ENCODE measurements at places on chromosomes 3 and 15. TPM values are rescaled to one million over a fixed set of nuclear protein-coding genes. Genes with fewer than 3 reads are reported as not detected.

Gene ZMYND10
- total RNA-seq = not detected

Gene GP5
- not detected for total RNA-seq

Gene GP9
- not detected for total RNA-seq

Gene LTK
- total RNA-seq = 0.31 TPM

Gene P2RY13
- total RNA-seq = not detected

Gene FMN1
- 2.3 TPM for total RNA-seq

Gene SERINC4
- total RNA-seq = not detected

Gene NR2E3
- total RNA-seq = not detected

- DNase-seq = peak; percentile 70
Observed at GRCh38 chr3:154050766-154051165, 70.4 kb upstream of the ARHGEF26 start.

DNA sequence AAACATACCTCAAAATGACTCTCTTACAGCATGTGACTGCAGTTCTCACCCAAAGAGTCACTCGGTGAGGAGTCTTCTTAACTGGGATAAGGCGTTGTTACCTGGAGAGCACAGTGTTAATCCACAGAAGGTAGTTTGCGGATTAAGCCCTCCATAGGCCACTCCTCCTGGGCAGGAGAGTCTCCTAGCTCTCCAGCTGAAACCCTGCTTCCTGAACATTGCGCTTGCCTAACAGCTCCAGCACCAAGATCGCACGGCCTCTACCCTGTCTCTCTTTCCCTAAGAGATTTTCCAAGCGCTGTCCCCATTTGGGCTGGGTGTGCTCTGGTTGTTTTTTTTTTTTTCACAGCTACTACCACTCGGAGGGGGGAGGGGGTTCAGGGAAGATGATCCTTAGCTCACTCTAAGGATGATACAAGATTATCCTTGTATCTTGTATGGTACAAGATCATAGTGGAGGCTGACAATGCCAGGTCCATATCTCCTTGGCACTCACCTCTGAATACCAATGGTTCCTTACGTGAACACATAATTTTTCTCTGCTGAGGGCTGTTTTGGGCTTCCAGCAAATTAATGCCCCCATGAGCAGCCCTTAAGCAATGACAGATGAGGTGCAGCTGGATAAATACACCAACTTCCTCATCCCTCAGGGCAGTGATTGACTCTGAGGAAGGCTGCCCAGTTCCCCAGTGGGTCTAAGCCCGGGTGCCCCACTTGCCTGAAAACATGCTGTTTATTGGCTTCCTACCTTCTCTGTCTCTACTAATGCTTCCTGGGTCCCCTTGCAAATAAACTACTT, 185.2 kb upstream of the TSC22D2 start:
- no peak for DNase-seq

DNA sequence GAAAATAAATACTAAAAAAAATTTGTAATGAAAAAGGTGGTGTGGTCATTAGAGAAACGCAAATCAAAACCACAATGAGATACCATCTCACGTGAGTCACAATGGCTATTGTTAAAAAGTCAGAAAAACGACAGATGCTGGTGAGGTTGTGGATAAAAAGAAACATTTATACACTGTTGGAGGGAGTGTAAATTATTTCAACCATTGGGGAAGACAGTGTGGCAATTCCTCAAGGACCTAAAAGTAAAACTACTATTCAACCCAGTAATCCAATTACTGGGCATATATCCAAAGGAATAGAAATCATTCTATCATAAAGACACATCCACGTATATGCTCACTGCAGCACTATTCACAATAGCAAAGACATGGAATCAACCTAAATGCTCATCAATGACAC, 120.3 kb downstream of the MYO9A start:
- DNase-seq = peak; percentile 10

- no peak for DNase-seq
Observed at GRCh38 chr3:141901914-141902313, 25.5 kb downstream of the ATP1B3 start.

GRCh38 chr3:192435241-192435640, 292.1 kb downstream of the FGF12 start:
- DNase-seq = no peak

DNA sequence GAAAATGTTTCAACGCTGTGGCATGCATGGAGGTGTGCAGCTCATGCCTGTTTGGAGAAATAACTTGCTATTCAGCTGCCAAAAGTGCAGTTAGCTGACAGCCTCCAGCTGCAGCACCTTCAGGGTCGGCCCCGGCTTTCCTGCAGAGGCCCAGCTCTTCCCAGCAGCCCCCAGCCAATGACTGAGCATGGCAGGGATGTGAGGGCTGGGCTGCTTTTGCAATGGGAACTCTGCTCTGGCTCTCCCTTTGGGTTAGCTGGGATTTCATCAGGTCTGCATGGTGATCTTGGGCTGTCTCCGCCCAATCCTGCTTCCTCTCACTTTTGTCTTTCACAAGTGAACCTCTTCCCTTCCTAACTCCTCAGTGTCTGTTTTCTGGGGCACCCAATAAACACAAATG, 396.6 kb downstream of the EPHB1 start:
- DNase-seq = no peak

GRCh38 chr3:24154781-24155180, 209.7 kb downstream of the NR1D2 start:
- no peak for DNase-seq

GRCh38 chr3:60698117-60698516, 553.1 kb downstream of the FHIT start:
- DNase-seq = no peak

- DNase-seq = no peak
Observed at GRCh38 chr3:185399737-185400667, 37.1 kb downstream of the MAP3K13 start.

DNA sequence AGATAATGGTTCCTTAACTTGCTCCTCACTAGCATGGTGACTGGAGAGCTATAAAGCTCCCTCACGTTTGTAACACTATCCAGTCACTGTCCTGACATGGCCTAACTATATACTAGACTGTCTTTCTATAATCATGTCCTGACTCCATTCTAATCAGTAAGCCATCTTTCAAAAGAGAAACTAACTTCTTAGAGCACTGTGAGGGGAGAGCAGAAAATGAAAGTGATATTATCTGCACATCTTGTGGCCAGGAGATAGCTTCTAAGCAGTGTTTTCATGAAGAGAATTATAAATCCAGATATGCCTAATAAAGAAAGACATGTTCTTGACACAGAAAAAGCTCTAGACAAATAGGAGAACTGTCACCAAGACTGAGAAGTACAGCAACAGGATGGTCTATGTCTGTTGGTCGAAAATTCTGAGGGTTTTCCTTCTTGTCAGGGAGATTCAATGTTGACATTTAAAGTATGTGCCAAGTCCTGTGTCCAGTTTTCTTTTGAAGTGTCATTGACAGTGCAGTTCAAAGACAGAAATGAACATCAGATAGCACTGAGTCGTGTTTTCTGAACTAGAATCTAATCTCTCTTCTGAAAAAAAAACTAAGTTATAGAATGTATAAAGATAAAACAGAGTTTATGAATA, 230.6 kb upstream of the PEX5L start:
- DNase-seq = no peak

GRCh38 chr15:52518487-52519371, 10.0 kb downstream of the MYO5A start:
- no peak for DNase-seq

DNA sequence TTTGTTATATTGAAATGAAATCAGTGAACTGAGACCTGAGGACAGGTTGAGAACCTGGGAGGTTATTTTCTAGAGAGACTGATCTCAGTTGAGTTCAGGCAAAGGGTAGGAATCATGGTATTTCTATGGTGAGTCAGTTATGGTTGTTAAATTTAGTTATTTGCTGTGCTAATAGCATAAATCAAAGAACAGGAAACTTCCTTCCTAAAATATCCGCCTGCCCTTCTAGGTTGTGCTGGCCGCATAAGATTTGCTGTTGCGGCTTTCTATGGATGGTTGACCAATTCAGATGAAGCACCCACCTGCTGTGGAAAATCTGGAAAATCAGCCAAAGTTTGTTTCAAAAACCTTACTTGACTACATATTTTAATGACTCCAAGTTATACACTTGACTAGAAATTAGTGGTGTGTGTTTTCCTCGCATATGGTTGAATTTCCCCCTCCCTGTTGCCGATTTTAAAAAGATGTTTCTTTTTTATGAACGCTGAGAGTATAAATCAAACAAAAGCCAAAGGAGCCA, 52.6 kb downstream of the PLCL2 start:
- no peak for DNase-seq

DNA sequence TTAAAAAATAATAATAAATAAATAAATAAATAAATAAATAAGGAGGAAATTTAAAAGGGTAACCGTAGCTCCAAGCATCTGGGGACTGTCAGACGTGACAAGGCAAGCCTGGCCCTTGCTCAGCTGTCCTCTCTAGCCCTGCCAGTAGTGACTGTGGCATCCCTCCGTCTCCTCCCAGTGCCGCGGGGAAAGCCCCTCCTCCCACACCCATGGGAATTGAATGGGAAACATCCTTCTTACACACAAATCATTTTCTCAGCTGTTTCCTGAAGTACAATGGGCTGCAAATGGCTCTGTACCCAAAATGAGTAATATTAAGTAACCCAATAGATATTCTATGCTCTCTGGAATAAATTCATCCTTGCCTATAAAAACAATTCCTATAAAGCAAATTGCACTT, 101.6 kb upstream of the RAD18 start:
- DNase-seq = no peak

DNA sequence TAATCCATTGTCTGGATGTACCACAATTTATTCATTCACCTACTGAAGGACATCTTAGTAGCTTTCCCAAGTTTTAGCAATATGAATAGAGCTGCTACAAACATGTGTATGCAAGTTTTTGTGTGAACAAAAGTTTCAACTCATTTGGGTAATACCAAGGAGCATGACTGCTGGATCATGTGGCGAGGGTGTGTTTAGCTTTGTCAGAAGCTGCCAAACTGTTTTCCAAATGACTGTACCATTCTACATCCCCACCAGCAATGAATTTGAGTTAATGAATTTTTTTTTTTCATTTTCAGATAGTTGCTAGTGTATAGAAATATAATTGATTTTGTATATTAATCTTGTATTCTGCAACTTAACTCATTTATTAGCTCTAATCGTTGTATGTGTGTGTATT, 20.0 kb upstream of the ELP6 start:
- DNase-seq = no peak

GRCh38 chr15:36943508-36944361, 156.6 kb downstream of the MEIS2 start:
- no peak for DNase-seq

GRCh38 chr15:85112997-85113396, 131.3 kb downstream of the PDE8A start:
- no peak for DNase-seq

- DNase-seq = peak; percentile 14
Observed at GRCh38 chr15:75214293-75215096, 12.8 kb downstream of the C15orf39 start.

GRCh38 chr3:107870096-107870495, 220.7 kb downstream of the CD47 start:
- no peak for DNase-seq

GRCh38 chr15:63669074-63669473, 71.9 kb downstream of the FBXL22 start:
- DNase-seq = no peak

DNA sequence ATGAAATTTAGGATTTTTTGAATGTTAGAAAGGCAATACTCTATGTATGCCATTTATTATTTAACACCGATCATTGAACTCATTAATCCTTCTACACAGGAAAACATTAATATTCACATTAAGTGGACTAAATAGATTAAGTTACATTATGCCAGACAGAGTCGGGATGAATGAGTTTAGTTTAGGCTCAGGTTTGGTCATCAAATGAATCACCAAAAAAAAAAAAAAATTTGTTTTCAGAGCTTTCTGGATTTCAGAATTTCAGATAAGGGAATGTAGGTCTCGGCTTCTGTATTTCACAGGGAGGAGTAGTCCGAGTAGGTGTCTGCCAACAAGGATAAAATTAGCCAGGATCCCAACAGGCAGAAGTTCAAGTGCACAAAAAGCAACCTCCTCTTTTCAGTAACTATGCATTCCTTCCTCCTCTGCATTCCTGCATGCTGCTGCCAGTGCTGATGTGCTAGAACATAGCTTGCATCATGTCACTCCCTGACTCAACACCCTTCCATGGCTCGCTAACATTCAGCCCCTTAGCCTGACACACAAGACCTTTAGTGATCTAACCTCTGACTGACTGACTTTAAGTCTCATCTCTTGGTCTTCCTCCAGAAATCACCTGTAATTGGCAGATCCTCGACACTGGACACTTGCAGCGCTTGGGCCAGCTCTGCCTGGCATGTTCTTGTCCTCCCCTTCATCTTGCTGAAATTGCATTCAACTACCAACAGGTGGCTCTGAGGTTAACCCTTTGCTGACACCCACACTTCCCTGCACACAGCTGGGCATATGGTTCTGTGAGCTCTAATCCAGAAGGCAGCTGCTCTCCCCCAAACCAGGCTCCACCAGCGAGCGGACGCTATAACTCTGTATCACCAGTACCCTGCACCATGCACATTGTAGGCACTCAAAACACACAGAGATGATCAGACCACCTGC, 145.4 kb upstream of the PROK2 start:
- DNase-seq = no peak

GRCh38 chr15:57883701-57884100, 177.2 kb downstream of the POLR2M start:
- DNase-seq = no peak

DNA sequence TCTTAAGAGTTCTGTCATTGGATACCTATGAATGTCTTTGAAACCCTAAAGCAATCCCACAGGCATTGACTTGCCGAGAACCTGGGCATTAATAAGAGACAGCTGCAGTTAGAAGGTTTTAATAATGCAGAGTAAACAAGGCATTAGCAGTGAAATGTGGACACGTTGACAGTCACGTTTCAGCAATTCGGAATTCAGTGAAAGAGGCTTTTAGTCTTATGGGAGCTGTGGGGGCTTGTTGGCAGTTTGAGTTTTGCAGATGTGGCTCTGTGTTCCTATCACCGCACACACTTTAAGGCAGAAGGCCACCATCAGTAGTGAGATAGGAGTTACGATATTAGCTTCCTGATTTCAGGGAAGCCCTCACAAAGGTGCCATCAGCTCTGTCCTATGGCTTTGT, 145.2 kb upstream of the NUDT16 start:
- DNase-seq = no peak

GRCh38 chr15:25095179-25095578, 140.4 kb downstream of the SNRPN start:
- DNase-seq = no peak

DNA sequence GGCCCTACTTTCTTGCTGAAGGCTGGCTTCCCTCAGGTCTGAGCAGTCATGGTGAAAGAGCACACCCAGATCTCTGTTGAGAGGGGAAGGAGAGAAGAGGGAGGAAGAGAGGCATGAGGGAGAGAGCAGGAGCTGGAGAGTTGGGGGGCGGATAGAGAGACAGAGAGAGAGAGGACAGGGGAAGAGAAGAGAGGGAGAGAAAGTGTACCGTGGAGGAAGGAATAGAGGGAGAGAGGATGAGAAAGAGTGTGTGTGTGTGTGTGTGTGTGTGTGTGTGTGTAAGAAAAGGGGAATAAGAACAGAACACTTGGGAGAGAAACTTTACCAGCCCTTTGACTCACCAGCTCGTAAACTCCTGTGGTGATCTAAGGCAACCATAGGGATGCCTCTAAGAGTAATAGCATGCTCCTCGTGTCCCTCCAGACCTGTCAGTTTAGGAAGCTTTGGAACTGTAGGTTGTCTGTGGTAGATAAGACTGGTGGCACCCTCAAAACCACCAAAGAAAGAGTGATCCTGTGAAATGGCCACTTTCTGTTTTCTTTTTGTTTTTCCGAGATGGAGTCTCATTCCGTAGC, 18.2 kb downstream of the ZNF592 start:
- no peak for DNase-seq

- DNase-seq = peak; percentile 80
Observed at GRCh38 chr3:11530153-11530721, 113.5 kb downstream of the VGLL4 start.

Measured in SJSA1 (cell line).